ENCODE measurements at places on chromosomes 1 and 21. TPM values are rescaled to one million over a fixed set of nuclear protein-coding genes. Genes with fewer than 3 reads are reported as not detected.

The PHC2 gene
- 47.2 TPM for total RNA-seq

The CHI3L2 gene
- not detected for total RNA-seq

DNA sequence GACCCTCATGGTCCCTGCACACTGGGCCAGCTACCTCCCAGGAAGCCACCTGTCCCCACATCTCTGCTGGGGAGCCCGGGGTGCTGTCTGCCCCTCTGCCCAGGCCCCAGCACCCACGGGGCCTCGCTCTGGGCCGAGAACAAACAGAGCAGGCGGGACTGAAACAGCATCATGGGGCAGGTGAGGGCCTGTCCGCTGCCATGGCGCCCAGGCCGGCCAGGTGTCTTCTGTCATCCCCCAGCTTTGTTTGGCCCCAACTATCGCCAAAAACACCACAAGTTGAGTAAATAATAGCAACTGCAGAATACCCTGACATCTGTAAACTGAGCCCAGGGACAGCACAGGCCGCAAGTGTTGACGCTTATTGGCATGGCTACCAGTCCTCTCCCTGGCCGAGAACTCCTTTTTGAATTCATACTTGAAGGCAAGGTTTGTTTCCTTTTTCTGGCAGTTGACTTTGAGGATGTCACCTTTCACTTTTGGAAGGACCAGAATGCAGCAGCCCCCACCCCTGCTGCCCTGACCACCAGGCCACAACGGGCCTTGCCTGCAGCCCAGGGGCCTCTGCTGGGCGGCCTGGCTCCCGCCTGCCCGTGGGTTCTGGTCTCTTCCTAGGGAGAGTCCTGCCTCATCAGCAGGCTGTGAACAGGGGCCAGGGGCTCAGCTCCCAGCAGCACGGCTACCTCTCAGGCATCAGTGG is 152.7 kb downstream of the CASZ1 start:
- no peak for DNase-seq

DNA sequence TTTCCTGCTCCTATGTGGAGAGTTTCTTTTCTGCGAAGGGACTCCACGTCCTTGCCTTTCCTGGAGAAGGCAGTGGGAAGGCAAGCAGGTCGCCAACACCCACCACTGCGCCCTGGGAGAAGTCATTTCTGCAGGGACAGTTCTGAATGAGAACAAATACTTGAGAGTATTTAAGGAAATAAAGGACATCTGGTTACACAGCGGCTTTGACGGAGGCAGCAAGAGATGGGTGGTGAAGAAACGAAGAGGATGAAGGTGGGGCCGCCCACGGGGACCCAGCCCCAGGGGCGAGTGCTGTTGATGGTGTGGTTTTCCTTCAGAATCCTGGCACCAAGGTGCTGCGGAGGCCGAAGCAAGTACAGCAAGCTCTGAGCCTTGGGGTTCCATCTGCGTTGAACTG is 75.5 kb downstream of the PSMG1 start:
- DNase-seq: no peak

DNA sequence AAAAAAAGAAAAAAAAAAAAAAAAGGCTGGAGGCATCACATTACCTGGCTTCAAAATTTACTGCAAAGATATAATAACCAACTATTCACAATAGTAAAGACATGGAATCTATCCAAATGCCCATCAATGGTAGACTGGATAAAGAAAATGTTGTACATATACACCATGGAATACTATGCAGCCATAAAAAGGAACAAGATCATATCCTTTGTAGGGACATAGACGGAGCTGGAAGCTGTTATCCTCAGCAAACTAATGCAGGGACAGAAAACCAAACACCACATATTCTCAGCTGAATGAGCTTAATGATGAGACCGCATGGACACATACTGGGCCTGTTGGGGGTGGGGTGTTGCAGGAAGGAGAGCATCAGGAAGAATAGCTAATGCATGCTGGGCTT is 330.5 kb downstream of the SRGAP2C start:
- no peak for DNase-seq

DNA sequence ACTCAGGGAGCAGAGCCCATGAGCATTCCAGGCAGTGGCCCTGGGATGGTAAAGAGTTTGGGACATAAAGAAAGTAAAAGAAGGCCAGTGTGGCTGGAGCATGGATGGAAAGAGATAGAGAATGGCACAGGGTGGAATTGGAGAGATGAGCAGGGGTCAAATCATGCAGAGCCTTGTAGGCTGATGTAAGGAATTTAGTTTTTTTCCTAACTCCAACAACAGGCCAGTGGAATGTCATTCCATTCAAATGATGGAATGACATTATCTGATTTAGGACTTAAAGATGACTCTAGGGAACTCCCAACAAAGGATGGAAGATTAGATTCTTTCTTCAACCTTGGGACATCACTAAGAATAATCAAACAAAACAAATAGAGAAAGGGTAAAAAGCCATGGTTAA is 12.8 kb upstream of the S100A2 start:
- no peak for DNase-seq

- peak; percentile 61 for DNase-seq
These were observed 50.2 kb downstream of the PKNOX1 start for GRCh38 chr21:43024439-43025136.
